ENCODE measurements at places on chromosomes 12 and 14.

GRCh38 chr14:61125867-61126572, 145.0 kb downstream of the SLC38A6 start:
- DNase-seq: no peak

GRCh38 chr14:91041450-91041849, 19.0 kb downstream of the RPS6KA5 start:
- DNase-seq: no peak

DNA sequence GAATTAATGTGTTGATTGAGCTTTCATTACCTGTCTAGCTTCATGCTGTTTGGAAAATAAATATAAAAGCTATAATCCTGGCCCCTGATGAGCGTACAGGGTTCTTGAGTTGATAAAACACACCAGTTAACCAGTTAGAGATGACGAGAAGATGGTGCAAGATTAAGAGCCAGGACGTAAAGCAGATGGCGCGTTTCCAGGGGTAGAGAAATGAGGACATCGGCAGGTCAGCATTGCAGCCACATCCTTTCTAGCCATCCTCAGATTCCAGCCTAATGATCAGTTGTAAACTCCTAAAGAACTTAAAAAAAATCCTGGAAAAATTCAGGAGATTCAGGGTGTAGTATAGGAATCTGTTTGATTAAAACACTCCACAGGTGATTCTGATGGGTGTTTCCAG, 203.7 kb downstream of the CACNA1C start:
- DNase-seq: no peak

GRCh38 chr12:89648211-89648930, 60.3 kb downstream of the ATP2B1 start:
- no peak for DNase-seq

DNA sequence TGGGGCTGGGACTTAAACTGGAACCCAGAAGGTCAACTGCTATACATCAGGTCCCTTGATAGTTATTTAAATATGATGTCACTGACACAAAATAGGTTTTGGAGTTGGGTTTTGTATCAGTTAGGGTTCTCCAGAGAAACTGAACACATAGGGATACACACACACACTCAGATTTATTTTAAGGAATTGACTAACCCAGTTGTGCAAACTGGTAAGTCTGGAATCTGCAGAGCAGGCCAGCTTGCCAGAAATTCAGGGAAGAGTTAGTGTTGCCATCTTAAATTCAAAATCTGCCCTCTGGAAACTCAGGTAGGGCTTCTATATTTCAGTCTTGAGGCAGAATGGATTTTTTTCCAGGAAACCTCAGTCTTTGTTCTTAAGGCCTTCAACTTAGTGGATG, 36.9 kb downstream of the MAPK1IP1L start:
- no peak for DNase-seq

- DNase-seq: no peak
Measured at GRCh38 chr12:57477710-57478681, 1.7 kb downstream of the ARHGAP9 start.

DNA sequence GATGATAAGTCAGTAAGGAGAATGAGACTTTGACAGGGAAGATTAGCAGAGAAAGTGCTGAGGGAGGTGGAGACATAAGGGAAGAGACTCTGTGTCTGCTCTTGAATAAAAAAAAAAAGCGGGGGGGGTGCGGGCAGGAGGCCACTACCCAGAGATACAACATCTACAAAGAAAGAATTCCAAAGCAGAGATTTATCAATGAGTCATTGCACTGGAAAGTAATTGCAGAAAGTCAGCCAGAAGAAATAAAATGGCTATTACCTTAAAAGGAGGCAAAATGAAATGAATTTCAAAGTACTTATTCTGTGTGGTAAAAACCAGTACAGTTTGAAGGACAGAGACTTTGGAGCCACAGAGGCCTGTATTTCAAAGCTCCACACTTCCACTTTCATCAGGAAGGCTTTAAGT, 267.1 kb upstream of the PRKD1 start:
- no peak for DNase-seq

GRCh38 chr14:45728434-45729225, 475.6 kb upstream of the MIS18BP1 start:
- no peak for DNase-seq

DNA sequence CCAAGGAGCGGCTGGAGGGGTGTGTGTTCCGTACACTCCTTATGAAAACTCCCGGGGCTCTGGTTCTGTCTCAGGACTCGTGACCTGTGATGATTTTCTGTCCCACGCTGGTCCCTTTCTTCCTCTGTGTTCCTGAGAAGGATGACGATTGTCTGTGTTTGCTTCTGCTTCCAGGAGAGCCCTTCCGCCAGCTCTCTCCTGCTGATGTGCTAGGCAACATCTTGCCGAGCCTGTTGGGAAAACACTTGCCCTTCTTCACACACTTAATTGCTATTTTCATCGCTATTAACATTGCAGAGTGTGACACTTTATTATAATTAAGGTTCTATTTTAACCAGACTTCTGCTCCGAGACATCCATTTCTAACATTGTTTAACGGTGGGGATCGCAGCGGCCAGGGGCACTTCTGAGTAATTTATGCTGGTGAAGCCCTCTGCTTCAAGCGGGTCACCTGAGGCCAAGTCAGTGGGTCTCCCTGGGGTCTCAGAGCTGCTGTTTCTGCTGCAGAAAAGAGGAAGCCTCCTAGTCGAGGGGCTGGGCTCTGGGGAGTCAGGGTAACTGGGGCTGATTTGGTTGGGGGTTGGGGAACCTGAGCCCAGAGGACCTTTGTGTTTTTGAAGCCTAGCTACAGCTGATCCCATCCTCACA, 88.6 kb downstream of the PRMT8 start:
- DNase-seq: no peak

GRCh38 chr14:41521891-41522290, 84.8 kb upstream of the LRFN5 start:
- DNase-seq: no peak

Data from smooth muscle cell of the brain vasculature (primary cell).